ENCODE measurements at places on chromosomes 5 and 9. TPM values are rescaled to one million over a fixed set of nuclear protein-coding genes. Genes with fewer than 3 reads are reported as not detected.

Gene BTNL9
- 9.2 TPM for total RNA-seq

GRCh38 chr5:79149433-79149832 lies 37.8 kb downstream of the BHMT start:
- no peaks in the 10 kb centered on the region for H3K27me3 ChIP-seq
- H3K4me1 ChIP-seq: peaks cover 2% of the 10 kb centered on the region
- H3K36me3 ChIP-seq: no peaks in the 10 kb centered on the region

Gene IL3
- total RNA-seq: not detected

GRCh38 chr5:116621599-116621998 lies 47.0 kb upstream of the SEMA6A start:
- no peaks in the 10 kb centered on the region for H3K4me1 ChIP-seq
- no peak overlapping the region for H3K4me3 ChIP-seq
- no peaks in the 10 kb centered on the region for H3K36me3 ChIP-seq
- no peaks in the 10 kb centered on the region for H3K27me3 ChIP-seq
- no peak for DNase-seq
- no peak overlapping the region for H3K27ac ChIP-seq
